Cortex of kidney (tissue), 1 donor: ENCODE measurements at places on chromosomes 12 and 14.

- no peak for DNase-seq
These were observed 226.9 kb upstream of the PLXNC1 start for GRCh38 chr12:93921521-93921920.

GRCh38 chr12:56878010-56878339 is 56.2 kb downstream of the SDR9C7 start:
- no peak for DNase-seq

DNA sequence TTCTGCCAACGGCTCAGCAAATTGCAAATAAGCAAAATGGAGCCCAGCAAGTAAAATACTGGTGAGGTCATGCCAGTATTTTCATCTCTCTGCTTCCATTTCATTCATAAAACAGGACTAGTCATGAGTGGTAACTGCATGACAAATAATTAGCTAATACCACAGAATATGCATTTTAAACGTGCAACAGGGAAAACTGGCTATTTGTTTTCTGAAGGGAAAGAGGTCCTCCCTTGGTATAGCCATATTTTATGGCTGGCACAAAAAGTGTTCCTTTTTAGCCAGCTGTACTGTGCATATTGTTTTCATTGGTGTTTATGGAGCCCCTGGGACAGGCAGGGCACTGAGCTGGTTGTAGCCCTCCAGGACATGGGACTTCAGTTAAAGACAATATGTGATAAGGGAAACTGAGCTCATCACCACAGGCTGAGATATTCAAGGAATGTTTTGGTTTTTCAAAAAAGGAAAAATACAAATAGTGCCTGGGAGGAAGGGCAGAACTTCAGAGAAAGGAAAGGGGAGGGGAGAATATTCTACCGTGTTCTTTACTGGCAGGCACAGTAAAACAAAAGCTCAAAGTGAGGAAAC is 26.1 kb upstream of the FOXN3 start:
- no peak for DNase-seq

GRCh38 chr14:88210426-88210825 is 112.6 kb downstream of the KCNK10 start:
- DNase-seq: no peak

GRCh38 chr14:100860556-100861187 is 34.8 kb downstream of the MEG3 start:
- no peak for DNase-seq

- no peak for DNase-seq
These were observed at the start of gene SERPINA10 for GRCh38 chr14:94292872-94293577. Gene SERPINA10 (minus strand): TSS chr14:94293268. CDS start chr14:94290593, 2,675 bp downstream.

GRCh38 chr12:45122768-45123380 is 72.0 kb upstream of the DBX2 start:
- no peak for DNase-seq

GRCh38 chr14:90440021-90440451 is 43.2 kb downstream of the CALM1 start:
- DNase-seq: no peak

GRCh38 chr12:85621041-85621440 is 215.2 kb downstream of the RASSF9 start:
- no peak for DNase-seq

- DNase-seq: no peak
These were observed at the start of gene NKX2-1 for GRCh38 chr14:36519431-36520321. Gene NKX2-1 (minus strand): TSS chr14:36520232. CDS start chr14:36520129, 103 bp downstream.

- DNase-seq: no peak
These were observed 11.3 kb downstream of the ESPL1 start for GRCh38 chr12:53279283-53279869.

DNA sequence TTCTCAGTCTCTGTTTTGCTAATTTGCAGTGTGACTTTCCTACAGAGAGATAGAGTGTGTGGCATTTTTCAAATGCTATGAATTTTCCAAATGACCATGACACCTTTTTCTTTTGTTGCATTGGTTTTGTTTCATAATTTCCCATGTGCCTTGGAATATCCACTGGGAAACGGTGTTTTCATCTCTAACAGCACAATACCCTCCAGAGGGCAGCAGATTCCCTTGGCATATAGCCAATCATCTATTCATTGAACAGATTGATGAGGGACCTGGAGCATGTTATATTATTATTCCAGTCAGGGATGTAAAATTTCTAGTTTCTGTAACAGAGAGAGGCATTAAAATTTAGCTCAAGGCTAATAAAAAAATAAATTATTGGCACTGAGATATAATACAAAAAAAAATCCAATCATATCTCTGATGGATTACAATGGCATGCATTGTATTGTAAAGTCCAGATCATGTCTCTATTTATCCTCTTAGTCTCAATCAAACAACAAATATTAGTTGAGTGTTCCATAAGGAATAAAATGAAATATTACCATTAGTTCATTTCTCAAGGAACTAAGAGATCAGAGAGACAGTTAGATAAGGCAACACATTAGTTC is 29.6 kb upstream of the NTN4 start:
- no peak for DNase-seq

DNA sequence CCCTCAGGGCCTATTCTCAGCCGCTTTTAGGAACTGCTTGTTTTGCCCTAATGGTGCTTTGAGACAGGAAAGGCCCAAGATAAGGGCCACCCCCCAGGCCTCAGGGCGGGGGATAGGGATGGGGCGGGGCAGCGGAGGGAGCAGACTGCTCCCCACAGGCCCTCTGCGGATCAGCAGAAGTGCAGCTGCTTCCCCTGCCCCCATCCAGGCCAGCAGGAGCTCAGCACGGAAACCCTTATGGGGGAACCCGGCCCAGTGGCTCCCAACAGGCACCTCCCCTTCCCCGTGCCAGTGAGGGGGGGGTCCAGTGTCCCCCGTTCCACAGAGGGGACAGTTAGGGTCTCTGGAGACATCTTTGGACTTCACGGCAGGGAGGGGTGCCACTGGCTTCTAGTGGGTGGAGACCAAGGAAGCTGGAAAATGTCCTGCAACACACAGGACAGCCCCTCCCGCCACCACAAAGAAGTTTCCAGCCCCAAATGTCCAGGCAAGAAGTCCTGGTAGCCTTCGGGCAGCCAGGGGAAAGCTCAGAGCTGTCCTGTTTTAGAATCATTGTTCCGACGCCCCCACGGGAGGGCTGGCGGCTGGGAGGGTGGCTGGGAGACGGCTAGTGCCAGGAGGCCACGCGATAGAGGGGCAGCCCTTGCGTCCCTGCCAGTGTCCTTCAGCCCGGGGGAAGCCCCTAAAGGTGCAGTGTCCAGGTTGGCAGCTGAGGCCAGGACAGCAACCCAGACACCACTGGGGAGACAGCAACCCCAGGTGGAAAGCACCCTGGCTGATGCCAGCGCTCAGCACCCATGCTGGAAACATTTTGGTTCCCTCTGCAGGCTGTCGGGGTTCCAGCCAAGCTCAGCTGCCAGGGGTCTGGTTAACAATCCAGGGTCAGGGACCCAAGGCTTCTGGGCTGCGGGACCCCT is 10.4 kb upstream of the GPR132 start:
- DNase-seq: no peak

GRCh38 chr12:64814432-64814831 is 10.0 kb upstream of the TBC1D30 start:
- no peak for DNase-seq

- DNase-seq: no peak
These were observed 24.0 kb upstream of the CLEC4E start for GRCh38 chr12:8564656-8565055.

DNA sequence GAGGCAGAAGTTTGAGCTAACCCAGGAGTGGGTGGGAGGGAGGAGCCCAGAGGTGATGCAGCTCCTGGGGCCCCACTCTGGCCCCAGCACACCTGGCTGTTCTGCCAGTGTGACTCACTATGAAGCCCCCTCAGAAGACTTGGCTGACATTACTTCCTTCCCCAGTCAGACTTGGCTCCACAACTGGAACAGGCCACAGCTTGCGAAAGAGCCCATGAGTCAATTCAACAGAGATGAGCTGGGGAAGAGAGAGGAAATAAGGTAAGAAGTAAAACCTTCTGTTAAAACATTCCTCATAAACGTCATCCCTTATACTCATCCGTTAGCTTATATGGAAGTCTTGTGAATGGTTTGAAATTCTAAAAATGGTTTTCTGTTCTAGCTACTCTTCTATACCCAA is 245.9 kb downstream of the ADAMTS20 start:
- no peak for DNase-seq

- DNase-seq: no peak
These were observed 109.3 kb downstream of the ETV6 start for GRCh38 chr12:11758510-11759493.

- no peak for DNase-seq
These were observed 15.9 kb upstream of the HHIPL1 start for GRCh38 chr14:99628887-99629618.

GRCh38 chr12:110339184-110339952 is 58.3 kb downstream of the ATP2A2 start:
- DNase-seq: no peak

GRCh38 chr14:58152014-58152857 is at the start of gene ARMH4:
Gene ARMH4 (minus strand): TSS chr14:58152213. CDS start chr14:58139358, 12,855 bp downstream.
- DNase-seq: no peak

GRCh38 chr12:79250960-79251755 is 386.6 kb downstream of the SYT1 start:
- no peak for DNase-seq

DNA sequence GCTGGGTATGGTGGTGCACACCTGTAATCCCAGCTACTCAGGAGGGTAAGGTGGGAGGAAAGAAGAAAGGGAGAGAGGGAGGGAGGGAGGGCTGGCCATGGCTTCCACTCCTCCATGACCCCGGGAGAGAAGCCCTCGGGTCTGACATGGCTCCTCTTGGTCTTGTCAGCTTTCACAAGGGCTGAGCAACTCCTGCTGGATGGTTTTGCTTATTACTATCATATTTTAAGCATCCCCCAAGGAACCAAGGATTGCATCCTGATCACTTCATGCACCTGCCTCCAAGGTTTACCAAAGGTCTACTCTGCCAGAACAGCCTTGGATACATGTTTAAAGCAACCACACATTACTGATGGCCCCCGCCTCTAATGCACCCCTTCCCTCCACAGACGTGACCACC is 28.0 kb upstream of the NCOR2 start:
- no peak for DNase-seq

DNA sequence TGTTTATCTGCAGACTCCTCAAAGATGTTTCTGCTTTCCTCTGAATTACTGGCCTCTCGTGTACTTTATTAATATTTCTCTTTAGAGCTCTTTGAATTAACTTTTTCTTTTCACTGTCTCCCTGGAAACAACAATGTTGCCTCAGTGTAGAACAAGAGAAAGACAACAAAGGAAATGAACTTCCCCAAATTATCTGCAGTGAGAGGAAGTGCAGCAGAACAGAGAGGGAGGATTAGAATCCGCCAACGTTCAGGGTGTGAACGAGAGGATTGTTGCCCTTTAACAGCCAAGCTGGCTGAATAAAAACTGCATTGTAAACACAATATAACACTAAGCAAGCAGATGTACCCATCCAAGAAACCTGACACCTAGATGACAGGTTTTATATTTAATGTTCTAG is 375.9 kb downstream of the GALC start:
- DNase-seq: no peak
